ENCODE measurements at places on chromosomes 1 and 21.
A peak's percentile ranks its signal among the peaks of the same experiment; 100 is the strongest.

DNA sequence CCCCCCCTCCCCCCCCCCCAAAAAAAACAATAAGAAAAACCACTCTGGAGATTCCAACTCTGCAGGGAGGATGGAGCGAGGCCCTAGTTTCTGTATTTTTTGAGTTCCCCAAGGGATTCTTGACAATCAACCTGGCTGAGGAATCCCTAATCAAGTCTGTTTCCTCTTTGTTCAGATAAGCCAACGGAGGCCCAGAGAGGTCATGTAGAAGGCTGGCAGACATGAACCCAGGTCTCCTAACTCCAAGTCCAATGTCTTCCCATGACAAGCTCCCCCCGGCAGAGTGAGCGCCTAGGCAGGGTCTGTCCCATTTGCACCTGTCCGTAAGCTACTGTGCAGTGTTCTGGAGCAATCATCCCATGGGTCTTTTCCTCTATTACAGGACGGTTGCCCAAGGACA, 39.5 kb downstream of the LRRC71 start:
- no peak for DNase-seq

DNA sequence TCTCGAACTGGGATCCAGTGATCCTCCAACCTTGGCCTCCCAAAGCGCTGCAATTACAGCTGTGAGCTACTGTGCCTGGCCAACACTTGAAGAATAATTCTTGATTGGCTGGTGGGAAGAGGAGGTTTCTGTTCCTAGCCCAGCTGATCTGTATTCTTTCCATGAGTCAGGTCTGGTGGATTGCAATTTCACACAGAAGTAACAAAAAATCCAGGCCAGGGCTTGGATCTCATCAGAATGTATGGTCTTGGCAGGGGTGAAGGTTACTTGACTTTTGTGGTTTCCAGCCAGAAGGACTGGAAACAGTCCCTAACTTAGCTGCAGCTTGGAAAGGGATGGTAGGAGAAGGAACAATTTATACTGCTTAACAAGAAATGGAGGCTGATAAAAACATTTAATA, 5.1 kb upstream of the HP1BP3 start:
- no peak for DNase-seq

- DNase-seq, result no peak
These were observed 68.1 kb downstream of the RPS6KA1 start for GRCh38 chr1:26597629-26598039.

GRCh38 chr1:26556111-26556510, 26.6 kb downstream of the RPS6KA1 start:
- no peak for DNase-seq

DNA sequence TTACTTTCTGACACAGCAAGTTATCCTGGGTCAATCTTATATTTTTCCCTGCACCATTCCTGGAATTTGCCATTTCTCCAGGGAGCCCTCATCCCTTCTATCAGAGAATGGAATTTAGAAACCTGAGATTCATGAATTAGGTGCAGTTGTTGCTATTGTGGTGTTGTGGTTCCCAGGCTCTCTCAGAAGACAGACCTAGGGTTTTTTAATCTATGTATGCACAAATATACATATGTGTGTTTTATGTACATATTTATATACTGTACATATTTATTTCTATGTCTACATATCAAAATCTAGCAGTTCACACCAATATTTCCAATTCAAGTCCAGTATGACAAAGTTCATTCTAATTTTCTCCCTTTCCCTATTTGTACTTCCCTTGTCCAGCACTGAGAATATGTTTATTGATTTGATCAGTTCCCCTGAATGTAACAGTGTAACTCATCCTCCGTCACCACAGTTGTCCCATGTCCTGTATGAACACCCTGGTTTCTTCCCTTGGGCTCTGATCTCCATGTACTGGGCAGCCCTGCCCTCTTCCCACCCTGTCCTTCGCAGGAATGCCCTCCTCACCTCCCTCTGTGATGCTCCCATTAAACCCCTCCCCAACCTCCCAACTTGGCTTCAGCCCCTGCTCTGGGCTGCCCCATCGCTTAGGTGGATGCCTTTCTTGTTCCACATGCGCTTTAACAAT, 145.5 kb downstream of the VPS13D start:
- no peak for DNase-seq

GRCh38 chr1:228267962-228268880, 60.4 kb downstream of the OBSCN start:
- no peak for DNase-seq

DNA sequence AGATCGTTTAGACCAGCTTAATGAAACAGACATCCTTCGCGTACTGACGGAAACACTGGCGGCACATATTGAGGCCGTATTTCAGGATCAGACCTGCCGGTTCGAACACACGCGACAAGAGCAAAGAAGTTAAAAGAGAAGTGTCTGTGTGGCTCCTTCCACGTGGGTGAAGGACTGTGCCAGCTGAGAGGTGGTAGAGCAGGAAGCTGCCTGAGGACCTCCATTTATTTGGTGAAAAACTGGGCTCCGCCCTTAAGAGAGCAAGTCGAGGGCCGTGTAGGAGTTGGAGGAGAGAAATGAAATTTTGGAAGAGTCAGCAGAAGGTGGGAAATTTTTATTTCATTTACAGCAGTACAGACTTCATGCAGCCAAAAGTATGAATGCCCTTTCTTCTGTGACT, 38.8 kb upstream of the ADORA3 start:
- no peak for DNase-seq

DNA sequence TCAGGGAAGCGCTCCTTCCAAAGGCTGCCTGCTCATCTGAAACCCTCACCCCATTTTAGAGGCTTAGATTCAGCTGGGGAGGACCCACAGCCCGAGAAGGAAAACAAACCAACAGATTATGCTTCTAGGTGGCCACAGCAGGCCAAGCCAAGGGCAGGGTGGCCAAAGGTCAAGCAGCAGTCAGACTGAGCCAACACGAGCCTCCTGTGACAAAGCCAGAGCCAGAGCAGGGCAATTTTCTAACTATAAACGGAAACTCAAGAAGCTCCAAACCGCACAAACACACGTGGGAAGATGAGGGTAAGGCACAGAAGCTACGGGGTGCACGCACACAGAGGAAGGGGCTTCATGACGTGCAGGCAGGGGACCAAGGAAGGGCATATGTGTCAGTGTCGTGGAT, 64.1 kb downstream of the PLEKHA6 start:
- DNase-seq, result no peak

DNA sequence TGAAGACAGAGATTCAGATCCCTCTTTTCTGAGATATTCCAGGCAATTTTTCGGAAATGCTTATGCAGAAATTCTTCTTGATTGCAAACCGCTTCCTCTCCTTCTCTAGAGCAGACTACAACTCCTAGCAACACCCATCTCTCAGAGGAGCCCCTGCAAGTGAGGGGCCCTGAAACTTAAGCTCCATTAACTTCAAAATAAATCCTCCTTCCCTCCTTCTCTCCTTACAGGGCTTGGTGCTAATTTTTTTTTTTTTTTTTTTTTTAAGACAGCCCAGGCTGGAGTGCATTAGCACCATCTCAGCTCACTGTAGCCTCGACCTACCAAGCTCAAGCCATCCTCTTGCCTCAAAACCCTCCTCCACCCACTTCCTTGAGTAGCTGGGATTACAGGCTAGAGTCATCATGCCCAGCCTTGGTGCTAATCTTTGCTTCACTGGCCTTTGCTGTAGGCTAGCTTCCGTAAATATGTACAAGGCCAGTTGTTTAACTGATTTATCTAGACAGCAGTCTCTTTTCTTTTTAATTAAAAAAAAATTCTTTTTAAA, 30.2 kb upstream of the SFPQ start:
- no peak for DNase-seq

DNA sequence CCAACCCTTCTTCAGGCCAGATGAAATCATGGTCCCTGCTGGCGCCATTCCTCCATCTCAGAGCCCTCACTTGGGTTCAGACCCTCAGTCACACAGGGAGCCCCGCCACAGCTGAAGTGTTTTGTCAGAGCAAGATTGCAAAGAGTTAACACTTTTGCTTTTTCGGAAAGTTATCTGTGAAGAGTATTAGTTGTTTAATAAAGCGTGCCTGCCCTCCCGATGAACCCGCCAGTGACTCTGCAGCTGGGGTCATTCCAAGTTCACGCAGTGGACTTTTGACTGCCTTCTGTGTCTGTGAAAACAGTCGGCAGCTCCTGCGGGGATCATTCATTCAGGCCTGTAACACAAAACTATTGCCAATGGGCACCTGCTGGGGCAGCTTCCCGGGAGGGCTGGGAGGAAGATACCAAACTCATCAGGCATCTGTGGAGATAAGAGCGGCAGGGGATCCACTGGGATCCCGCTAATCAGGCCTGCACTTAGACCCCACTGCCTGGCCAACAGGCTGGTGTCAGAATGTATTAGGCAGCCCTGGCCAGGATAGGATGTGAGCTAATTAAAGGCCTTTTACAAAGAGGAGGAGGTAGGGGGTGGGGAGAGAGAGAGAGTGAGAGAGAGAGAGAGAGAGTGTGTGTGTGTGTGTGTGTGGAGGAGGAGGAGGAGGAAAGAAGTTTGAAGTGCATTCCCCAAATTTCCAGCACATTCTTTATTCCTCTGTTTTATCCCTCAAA, 184.5 kb downstream of the DHRS3 start:
- DNase-seq, result no peak

- DNase-seq, result no peak
These were observed 172.5 kb downstream of the DYRK1A start for GRCh38 chr21:37538971-37539590.

DNA sequence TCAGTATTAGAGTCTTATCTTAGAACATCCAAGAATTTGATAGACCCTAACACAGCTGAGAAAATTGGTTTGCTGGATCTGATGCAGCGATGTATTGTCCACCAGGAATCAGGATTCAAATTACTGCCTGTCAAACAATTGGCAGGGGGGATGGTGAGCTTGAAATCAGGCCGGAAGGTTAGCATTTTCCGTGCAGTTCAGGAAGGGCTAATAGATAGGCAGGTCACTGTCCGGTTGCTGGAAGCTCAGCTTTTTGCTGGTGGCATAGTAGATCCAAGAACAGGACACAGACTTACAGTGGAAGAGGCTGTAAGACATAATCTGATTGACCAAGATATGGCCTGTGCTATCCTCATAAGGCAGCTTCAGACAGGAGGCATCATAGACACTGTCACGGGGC, 127.2 kb downstream of the MACF1 start:
- DNase-seq, result no peak

DNA sequence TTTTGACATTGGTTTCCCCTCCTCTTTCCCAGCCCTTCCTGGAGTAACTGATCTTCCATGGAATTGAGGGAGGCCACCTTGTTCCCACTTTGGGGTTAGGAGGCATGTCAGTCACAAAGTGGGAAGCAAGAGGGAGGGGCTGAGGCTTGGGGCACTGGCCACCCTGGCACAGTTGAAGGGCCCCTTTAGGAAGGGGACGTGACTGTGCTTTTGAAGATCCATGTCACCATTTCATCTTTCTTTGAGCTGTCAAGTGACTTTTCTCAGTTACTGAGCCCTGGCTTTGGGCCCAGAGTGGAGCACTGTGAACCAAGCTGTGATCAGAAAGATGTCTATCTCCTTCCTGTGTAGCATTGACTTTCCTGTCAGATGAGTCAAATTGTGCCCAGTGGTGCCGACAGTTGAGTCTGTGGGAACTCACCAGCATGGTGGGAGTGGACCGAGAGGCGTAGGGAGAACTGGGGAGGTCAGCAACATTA, 38.5 kb upstream of the TDRD10 start:
- DNase-seq, result peak; percentile 34

GRCh38 chr1:15961492-15961891, 14.4 kb downstream of the ZBTB17 start:
- DNase-seq, result no peak

DNA sequence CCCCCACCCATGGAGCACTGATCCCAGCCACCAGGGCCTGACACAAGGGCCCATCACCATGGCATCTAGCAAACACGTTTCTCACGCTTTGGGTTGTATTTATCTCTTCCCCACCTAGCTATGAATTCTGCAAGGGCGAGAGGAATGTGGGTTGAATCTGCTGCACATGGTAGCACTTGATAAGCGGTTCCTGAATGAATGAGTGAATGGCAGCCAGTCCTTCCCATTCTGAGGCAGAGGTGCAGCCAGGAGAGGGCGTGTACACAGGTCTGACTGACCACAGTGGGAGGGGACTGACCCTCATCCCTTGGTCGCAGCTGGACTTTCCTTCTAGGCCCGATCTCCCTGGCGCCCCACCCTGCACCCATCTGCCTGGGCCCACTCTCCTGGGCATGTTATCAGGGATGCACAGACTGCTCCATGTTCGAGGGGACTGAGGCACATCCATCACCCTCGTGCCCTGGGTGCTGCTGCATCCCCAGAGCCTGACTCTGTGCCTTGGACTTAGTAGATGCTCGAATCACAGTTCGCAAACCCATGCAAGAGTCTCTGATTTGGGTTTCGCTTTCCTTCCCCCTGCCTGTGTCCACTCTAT, 1.0 kb downstream of the RD3 start:
- DNase-seq, result no peak

DNA sequence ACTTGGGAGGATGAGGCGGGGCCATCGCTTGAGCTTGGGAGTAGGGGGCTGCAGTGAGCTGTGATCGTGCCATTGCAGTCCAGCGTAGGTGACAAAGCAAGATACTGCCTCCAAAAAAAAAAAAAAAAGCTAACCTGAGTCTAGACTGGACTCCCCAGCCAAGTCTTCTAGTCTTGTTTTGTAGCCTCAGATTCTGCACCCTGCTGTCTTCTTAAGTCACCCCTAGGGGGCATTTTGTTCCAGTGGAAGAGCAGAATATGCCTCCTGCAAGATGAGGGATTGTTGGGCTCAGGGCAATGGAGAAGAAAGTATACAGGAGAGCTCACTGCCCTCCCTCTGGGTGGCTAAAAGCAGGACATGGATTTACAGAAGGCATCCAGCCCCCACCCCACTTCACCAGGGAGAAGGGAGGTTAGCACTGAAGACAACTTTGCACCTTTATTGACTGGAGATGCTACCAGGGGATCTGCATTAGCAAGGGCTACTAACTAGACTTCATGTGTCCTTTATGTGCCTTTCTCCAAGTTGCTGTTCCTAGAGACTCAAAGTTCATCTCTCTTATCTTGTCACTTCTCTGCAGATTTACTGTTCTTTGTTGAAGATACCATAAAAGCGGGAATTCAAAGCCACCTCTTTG, 15.3 kb upstream of the RNF187 start:
- no peak for DNase-seq

All from stimulated activated CD4-positive, alpha-beta T cell treated with anti-CD3 and anti-CD28 coated beads, TNF-alpha, amount 100 ng/mL, for 24 hours (primary cell).